MCF 10A (cell line): ENCODE measurements at places on chromosomes 7 and 10.

GRCh38 chr10:129896860-129897200, 67.2 kb downstream of the EBF3 start:
- DNase-seq: no peak

DNA sequence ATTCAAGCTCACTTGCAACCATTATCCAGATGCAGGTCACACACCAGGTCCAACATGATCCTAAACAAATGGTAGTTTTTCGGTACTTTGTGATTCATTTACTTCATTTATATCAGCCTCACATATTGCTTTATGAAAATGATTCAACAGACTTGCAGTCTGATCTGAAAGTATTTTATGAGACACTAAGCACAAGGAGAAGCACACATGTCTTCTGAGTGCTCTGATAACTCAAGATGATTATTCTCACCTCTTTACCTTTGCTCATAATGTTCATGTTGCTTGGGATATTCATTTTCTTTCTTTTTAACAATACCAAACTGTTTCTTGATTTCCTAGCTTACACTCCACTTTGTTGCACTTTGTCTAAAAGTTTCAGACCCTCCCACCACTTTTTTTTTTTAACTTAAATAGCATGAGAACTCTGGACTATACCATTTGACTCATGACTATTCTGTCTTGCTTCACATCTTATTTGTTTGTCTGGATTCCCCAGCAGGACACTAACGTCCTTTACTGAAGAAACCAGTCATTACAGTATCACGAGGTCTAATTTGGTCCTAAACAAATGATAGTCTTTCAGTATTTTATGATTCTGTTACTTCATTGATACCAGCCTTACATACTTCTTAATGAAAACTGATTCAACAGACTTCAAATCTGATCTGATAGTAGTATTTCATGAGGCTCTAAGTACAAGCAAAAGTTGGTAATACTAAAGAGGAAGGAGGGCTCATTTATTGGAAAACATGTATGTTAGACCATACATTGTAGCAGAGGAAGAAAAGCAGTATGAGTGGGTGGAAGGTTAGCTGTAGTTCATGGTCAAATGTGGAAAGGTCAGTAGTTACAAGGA, 171.8 kb upstream of the AHR start:
- DNase-seq: no peak

- no peak for DNase-seq
Measured at GRCh38 chr7:41878309-41879295, 175.7 kb upstream of the INHBA start.

DNA sequence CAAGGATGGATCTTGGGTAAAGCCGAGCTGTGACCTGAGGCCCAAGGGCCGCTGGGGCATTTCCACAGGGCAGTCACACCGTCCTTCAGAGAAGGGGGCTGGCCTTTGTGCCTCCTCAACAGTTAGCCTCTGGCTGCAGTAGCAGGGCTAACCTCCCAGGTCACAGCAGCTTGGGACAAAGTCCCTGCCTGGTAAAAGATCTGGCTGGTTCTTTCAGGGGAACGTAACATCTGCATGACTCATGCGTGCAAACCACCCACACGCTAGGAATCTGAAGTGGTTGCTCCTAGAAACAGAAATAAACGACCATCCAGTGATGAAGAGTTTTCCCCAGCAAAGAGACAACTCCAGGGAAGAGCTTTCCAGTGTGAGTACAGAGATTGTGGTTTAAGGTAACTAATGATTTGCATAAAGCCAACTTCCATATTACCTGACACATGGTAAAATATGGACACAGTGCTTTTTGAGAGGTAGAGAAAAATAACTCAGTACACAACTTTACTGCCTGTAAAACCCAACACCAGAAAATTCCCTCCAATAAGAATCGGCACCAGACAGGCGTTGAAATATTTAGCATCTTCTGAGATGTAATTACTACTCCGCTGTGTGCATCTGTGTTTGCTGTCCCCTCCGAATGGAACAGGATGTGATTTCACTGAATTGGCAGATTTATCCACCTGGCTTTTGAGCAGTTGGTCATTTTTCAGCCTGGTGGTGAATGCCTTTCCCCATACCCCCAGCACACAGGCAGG, 84.9 kb upstream of the ADRB1 start:
- DNase-seq: peak; percentile 75

GRCh38 chr10:12205082-12205481, 9.1 kb downstream of the CDC123 start:
- no peak for DNase-seq
